ENCODE measurements at places on chromosomes 7 and 10. TPM values are rescaled to one million over a fixed set of nuclear protein-coding genes. Genes with fewer than 3 reads are reported as not detected.

HK1 gene
- 113 TPM for total RNA-seq

MALRD1 gene
- 0.16 TPM for total RNA-seq

CYP3A7 gene
- total RNA-seq = 1.1 TPM

PFKP gene
- total RNA-seq = 127 TPM

ACTA2 gene
- total RNA-seq = 53.0 TPM

ARHGAP22 gene
- 34.2 TPM for total RNA-seq

RNF148 gene
- total RNA-seq = 0.26 TPM

ADIRF gene
- total RNA-seq = 197 TPM

GPR85 gene
- total RNA-seq = 1.9 TPM

FFAR4 gene
- not detected for total RNA-seq

NFE2L3 gene
- 0.63 TPM for total RNA-seq

AIFM2 gene
- total RNA-seq = 9.0 TPM

IFIT1B gene
- total RNA-seq = under 0.01 TPM

HOGA1 gene
- 0.34 TPM for total RNA-seq

DYDC1 gene
- not detected for total RNA-seq

ZCWPW1 gene
- total RNA-seq = 2.1 TPM

ZNF365 gene
- 0.94 TPM for total RNA-seq

CDHR1 gene
- total RNA-seq = not detected

LRRC18 gene
- not detected for total RNA-seq

MYOZ1 gene
- total RNA-seq = under 0.01 TPM

AVL9 gene
- 17.1 TPM for total RNA-seq

LEP gene
- total RNA-seq = not detected

LRMDA gene
- total RNA-seq = 3.8 TPM

MKI67 gene
- 1.7 TPM for total RNA-seq

PKD1L1 gene
- under 0.01 TPM for total RNA-seq

OR2A12 gene
- not detected for total RNA-seq

FAM237B gene
- total RNA-seq = not detected

TPST1 gene
- total RNA-seq = 116 TPM

LRRC4 gene
- 1.9 TPM for total RNA-seq

PPP1R9A gene
- 0.60 TPM for total RNA-seq

PILRB gene
- total RNA-seq = 5.0 TPM

PRKAR1B gene
- 11.1 TPM for total RNA-seq

OR6B1 gene
- not detected for total RNA-seq

SNCG gene
- 69.4 TPM for total RNA-seq

SERPINE1 gene
- 37.9 TPM for total RNA-seq

KBTBD2 gene
- 30.6 TPM for total RNA-seq

C7orf33 gene
- total RNA-seq = not detected

CFAP46 gene
- 0.95 TPM for total RNA-seq

TMEM176B gene
- not detected for total RNA-seq

TEX47 gene
- total RNA-seq = not detected

HYAL4 gene
- not detected for total RNA-seq

TRIM74 gene
- not detected for total RNA-seq

PAX4 gene
- not detected for total RNA-seq

GPRIN2 gene
- total RNA-seq = not detected

ZNF853 gene
- 3.2 TPM for total RNA-seq

SLC13A1 gene
- not detected for total RNA-seq

PTEN gene
- total RNA-seq = 161 TPM

SCRN1 gene
- total RNA-seq = 84.0 TPM
